Psoas muscle (tissue), 8 donors: ENCODE measurements at places on chromosomes 1 and 21. TPM values are rescaled to one million over a fixed set of nuclear protein-coding genes. Genes with fewer than 3 reads are reported as not detected.

- no peak overlapping the region for H3K27ac ChIP-seq
- no peaks in the 10 kb centered on the region for H3K36me3 ChIP-seq
- H3K4me3 ChIP-seq, result no peak overlapping the region
- H3K27me3 ChIP-seq, result no peaks in the 10 kb centered on the region
- no peak for DNase-seq
These were observed 67.0 kb upstream of the KLHDC7A start for GRCh38 chr1:18413541-18414305.

- no peaks in the 10 kb centered on the region for H3K4me1 ChIP-seq
- no peaks in the 10 kb centered on the region for H3K27me3 ChIP-seq
- H3K27ac ChIP-seq, result no peak overlapping the region
- DNase-seq, result no peak
These were observed 22.0 kb downstream of the PRPF38A start for GRCh38 chr1:52426371-52426770.

DNA sequence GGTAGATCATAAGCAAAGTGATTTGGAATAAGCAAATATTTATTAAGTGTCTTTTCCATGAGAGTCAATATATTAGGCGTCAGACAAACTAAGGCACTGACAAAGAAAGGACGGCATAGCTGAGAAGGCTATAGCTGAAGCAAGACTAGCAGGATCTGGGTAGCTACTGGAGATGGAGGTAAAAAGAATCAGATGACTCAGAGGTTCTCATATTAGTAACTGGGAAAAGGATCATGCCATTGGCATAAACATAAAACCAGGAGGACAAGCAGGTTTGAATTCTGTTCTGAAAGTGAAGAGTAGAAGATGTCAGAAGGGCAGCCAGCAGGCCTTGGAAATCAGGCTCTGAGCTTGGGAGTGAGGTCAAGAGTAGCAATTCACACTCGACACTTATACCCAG lies 531.9 kb downstream of the PTPRC start:
- H3K4me3 ChIP-seq, result no peak overlapping the region
- H3K4me1 ChIP-seq, result no peaks in the 10 kb centered on the region
- H3K36me3 ChIP-seq, result no peaks in the 10 kb centered on the region
- H3K27me3 ChIP-seq, result no peaks in the 10 kb centered on the region
- H3K27ac ChIP-seq, result no peak overlapping the region
- DNase-seq, result no peak

GRCh38 chr1:226949401-226949800 lies 9.3 kb downstream of the COQ8A start:
- DNase-seq, result no peak
- no peaks in the 10 kb centered on the region for H3K36me3 ChIP-seq
- peaks cover 70% of the 10 kb centered on the region for H3K4me1 ChIP-seq
- H3K4me3 ChIP-seq, result no peak overlapping the region
- no peaks in the 10 kb centered on the region for H3K27me3 ChIP-seq

- H3K27me3 ChIP-seq, result no peaks in the 10 kb centered on the region
- H3K27ac ChIP-seq, result peak overlapping the region; percentile 0
- H3K36me3 ChIP-seq, result no peaks in the 10 kb centered on the region
These were observed 41.9 kb downstream of the CEP170 start for GRCh38 chr1:243213045-243213787.

- H3K27me3 ChIP-seq, result no peaks in the 10 kb centered on the region
- H3K27ac ChIP-seq, result no peak overlapping the region
- H3K36me3 ChIP-seq, result no peaks in the 10 kb centered on the region
- no peak overlapping the region for H3K4me3 ChIP-seq
- no peaks in the 10 kb centered on the region for H3K4me1 ChIP-seq
These were observed 171.3 kb upstream of the C1orf87 start for GRCh38 chr1:60244906-60245305.

DNA sequence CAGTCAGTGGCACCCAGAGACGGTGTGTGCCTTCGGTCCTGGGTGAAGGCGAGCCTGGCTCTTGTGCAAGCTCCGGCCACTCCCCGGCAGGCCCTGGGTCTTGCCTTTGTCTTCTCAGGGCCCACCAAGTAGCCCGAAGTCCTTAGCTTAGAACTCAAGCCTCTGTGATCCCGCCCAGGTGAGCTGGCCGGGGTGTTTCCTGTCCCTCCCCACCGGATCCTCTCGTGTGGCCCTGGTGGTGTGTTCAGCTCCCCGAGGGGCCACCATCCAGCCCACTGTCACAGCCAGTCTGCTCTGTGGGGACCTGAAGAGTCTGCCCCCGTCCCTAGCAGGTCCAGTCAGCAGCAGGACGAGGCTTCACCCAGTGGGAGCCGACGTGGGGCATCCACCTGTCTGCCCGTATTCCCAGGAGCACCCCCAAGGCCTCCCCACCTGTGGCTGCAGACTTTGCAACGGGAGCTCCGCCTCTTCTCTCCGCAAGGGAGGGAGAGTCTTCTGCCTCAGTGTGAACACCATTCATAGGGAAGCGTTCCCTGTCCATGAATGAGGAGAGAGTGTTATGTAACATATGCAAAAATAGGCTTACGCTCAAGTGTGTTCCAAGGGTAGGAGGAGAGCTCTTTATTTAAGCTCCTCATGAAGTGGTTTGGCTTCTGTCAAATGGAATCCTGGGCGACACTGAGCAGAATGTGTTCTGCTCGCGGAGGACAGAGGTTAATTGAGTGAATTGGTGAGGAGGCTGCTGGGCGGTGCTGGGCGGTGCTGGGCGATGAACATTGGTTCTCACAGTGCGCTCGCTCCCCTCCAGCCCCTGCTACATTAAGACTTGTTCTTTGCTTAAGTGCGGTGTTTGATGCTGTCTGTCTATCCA lies 108.9 kb downstream of the CRYAA start:
- H3K27me3 ChIP-seq, result peaks cover 34% of the 10 kb centered on the region
- no peaks in the 10 kb centered on the region for H3K36me3 ChIP-seq
- no peak overlapping the region for H3K4me3 ChIP-seq
- H3K27ac ChIP-seq, result no peak overlapping the region

- H3K36me3 ChIP-seq, result no peaks in the 10 kb centered on the region
- H3K27me3 ChIP-seq, result no peaks in the 10 kb centered on the region
- DNase-seq, result no peak
- no peak overlapping the region for H3K4me3 ChIP-seq
- H3K27ac ChIP-seq, result no peak overlapping the region
These were observed 33.8 kb downstream of the SIM2 start for GRCh38 chr21:36732761-36733160.

GRCh38 chr1:89581859-89582258 lies 51.1 kb upstream of the LRRC8C start:
- H3K36me3 ChIP-seq, result peaks cover 78% of the 10 kb centered on the region
- H3K27me3 ChIP-seq, result no peaks in the 10 kb centered on the region
- DNase-seq, result no peak
- H3K4me1 ChIP-seq, result no peaks in the 10 kb centered on the region
- H3K27ac ChIP-seq, result no peak overlapping the region

- H3K4me3 ChIP-seq, result no peak overlapping the region
- no peaks in the 10 kb centered on the region for H3K4me1 ChIP-seq
These were observed 360.6 kb upstream of the USP24 start for GRCh38 chr1:55575571-55576279.

DNA sequence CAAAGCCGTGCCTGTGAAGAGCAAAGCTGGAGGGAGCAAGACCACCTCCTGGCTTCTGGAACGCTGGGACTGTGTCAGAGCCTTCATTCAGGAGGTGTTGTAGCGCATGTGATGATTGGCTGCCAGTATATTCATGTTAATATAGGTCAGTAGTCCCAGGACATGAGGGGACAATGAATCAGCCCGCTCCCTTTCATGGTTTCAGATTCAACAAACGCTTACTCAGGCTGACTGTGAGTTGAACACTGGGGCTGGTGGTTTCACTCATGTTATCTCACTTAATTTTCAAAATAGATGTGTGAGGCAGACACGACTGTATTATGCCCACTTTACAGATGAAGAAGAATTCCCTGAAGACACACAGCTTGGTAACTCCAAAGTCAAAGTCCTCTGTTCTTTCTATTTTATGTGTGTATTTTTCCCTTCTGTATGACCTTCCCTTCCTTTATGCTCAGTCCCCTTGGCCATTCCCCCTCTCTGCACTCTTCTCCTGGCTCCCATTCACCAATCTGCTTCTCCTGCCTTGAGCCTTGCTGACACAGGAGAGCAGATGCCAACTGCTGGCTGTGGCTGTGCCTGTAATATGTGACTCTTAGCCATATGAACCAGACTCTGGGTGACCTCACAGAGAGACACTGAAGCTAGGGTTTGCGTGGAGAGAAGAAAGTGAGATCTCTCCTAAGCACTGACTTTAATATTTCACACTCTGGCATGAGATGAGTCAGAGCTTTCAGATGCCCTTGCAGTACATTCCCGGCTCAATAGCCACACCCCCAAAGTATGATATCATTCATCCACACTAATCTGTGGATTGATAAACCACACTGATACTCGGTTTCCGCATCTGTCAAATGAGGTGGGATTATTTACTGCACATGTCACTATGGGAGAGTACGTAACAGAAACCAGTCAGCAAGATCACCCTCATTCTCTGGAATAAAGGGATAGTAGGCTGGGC lies 31.4 kb upstream of the KIRREL1 start:
- H3K4me3 ChIP-seq, result no peak overlapping the region
- H3K36me3 ChIP-seq, result no peaks in the 10 kb centered on the region
- no peaks in the 10 kb centered on the region for H3K4me1 ChIP-seq
- H3K27me3 ChIP-seq, result no peaks in the 10 kb centered on the region
- no peak overlapping the region for H3K27ac ChIP-seq
- no peak for DNase-seq

DNA sequence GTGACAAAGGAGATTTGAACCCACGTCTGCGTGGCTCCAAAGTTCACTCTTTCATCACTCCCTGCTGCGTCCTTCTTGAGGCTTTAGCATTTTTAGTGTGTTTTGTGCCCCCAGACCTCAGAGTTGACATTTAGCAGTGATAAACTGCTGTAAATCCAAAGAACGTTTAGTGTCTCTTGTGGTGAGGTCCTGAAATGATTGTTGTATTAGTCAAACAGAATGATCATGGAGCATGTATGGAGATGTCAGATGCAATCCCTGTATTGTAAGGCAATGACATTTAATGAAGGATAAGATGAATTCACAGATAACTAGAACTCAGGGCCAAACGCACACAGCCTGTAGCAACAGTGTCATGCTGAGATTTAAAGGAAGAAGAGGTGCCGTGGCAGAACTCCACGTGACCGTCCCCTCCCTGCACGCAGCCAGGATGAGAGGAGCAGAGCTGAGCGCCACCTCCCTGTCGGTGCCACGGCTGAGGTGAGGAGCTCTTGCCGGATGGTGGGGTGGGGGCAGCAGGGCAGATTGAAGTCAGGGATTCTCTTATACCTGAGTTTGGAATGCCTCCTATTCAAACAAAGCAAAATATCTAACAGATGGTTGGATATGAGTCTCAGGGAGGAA lies 30.1 kb downstream of the NTPCR start:
- H3K4me3 ChIP-seq, result no peak overlapping the region
- no peaks in the 10 kb centered on the region for H3K27me3 ChIP-seq
- H3K27ac ChIP-seq, result no peak overlapping the region
- H3K4me1 ChIP-seq, result peaks cover 12% of the 10 kb centered on the region
- peaks cover 49% of the 10 kb centered on the region for H3K36me3 ChIP-seq
- no peak for DNase-seq

Gene SAMD11
- total RNA-seq, result not detected

Gene ADAMTS5
- total RNA-seq, result 2.5 TPM

Gene AJAP1
- 0.07 TPM for total RNA-seq

Gene TMEM51
- total RNA-seq, result 0.89 TPM

Gene C1orf105
- total RNA-seq, result 17.3 TPM
